ENCODE measurements at places on chromosomes 12 and 14. TPM values are rescaled to one million over a fixed set of nuclear protein-coding genes. Genes with fewer than 3 reads are reported as not detected.

- no peak for DNase-seq
Observed at GRCh38 chr14:81802341-81802740, 268.7 kb upstream of the SEL1L start.

DNA sequence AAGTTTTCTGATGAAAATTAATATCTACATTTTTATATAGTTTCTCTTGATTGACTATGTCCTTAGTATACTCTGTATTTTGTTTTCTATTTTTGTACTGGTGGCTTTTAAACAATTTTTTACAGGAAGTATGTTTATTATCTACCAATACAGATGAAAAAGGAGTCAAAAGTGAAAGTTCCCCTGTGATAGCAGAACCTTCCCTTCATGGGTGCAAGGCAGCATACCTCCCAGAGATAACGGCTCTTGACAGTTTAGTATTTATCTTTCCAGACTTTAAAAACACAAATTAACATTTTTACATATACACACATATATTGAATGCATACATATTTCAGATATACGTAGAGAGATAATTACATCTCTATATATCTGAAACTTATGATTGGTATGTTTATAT lies 17.1 kb upstream of the FAM234B start:
- DNase-seq, result no peak

- DNase-seq, result no peak
Observed at GRCh38 chr14:87045246-87045645, 947.7 kb downstream of the GALC start.

OR11H6 gene
- total RNA-seq, result not detected

SYNDIG1L gene
- not detected for total RNA-seq

SLC24A4 gene
- not detected for total RNA-seq

- DNase-seq, result no peak
Observed at GRCh38 chr12:120214626-120215356, 13.9 kb upstream of the RPLP0 start.

PIK3C2G gene
- not detected for total RNA-seq

RBP5 gene
- not detected for total RNA-seq

DNA sequence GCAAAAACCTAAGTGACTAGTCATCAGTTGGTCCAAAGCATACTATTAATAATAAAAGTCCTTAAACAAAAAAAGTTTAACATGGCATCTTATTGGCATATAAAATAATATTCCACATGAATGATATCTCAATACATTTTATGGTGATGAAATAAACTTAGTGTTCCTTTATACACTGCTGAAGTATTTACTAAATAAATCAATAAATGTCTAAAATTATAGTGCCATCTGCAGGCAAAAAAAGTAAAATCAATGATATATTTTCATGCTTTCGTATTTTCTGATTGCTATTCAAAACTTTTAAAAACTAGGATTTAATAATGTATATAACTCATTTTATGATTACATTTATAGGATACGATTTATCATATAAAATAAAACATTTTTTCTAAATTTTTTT lies 30.5 kb downstream of the PUS7L start:
- DNase-seq, result no peak

DNA sequence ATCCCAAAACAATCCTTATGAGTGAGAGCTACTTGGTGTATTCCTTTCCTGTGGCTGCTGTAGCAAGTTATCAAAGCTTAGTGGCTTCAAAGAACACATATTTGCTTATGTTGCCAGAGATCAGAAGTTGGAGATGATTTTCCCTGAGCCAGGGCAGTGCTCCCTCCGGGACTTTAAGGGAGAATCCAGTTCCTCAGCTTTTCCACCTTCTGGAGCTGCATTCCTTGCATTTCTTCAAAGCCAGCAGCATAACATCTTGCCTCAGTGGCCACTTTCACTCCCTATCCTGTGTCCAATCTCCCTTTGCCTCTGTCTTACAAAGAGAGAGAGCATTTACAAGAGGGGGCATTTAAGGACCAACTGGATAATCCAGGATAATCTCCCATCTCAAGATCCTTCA lies 33.7 kb downstream of the P2RX7 start:
- DNase-seq, result no peak

- no peak for DNase-seq
Observed at GRCh38 chr12:128425666-128426331, 158.8 kb downstream of the TMEM132C start.

LTA4H gene
- 156 TPM for total RNA-seq

DNA sequence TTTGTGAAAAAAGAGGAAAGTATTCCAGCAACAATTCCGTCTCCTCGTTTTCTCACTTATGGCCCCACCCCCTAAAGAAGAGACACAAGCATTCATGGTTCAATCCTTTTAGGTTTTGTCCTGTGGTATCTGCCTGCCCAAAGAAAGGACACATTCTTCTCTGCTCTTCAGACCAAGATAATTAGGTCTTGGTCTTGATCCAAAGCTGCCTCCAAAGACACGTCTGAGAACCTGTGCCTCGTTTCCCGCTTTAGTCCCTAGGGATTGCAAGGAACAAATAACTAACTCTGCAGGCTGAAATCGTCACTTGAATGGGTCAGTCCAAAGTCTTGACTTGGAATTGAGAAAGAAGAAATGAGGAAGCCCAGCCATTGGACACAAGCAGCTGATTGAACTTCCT lies 202.7 kb upstream of the FAR2 start:
- DNase-seq, result no peak

FIGNL2 gene
- 0.54 TPM for total RNA-seq

DNA sequence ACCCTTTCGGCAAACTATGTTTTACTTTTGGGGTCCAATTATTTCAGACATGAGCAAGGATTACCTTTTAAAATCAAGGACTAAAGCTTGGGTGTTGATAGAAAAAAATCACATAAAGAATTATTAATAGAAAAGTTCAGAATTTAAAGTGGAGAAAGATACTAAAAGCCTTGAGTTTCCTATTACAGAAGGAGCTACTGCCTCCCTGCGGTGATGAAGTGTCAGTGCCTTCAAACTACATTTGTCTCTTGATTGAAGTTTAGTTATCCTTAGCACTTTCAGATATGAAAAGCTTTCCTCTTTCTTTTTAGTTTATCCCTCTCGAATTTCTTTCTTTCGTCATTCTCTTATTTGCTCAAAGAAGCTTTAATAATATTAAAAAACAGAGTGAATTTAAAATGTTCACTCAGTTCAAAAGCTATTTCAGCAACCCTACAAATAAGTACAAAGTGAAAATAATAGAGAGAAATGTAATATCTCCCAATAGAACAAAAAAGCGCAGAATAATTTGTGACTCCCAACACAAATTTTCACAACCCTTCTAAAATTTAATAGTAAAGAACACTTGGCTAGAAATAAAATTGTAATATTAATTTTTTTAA lies 87.6 kb downstream of the SEC23A start:
- DNase-seq, result no peak

GRCh38 chr14:104431929-104432541 lies 147.5 kb upstream of the C14orf180 start:
- no peak for DNase-seq

FGD6 gene
- 1.8 TPM for total RNA-seq

IFNG-AS1 gene
- total RNA-seq, result 1.9 TPM

- DNase-seq, result no peak
Observed at GRCh38 chr12:26941215-26941594, 2.9 kb downstream of the FGFR1OP2 start.

DNA sequence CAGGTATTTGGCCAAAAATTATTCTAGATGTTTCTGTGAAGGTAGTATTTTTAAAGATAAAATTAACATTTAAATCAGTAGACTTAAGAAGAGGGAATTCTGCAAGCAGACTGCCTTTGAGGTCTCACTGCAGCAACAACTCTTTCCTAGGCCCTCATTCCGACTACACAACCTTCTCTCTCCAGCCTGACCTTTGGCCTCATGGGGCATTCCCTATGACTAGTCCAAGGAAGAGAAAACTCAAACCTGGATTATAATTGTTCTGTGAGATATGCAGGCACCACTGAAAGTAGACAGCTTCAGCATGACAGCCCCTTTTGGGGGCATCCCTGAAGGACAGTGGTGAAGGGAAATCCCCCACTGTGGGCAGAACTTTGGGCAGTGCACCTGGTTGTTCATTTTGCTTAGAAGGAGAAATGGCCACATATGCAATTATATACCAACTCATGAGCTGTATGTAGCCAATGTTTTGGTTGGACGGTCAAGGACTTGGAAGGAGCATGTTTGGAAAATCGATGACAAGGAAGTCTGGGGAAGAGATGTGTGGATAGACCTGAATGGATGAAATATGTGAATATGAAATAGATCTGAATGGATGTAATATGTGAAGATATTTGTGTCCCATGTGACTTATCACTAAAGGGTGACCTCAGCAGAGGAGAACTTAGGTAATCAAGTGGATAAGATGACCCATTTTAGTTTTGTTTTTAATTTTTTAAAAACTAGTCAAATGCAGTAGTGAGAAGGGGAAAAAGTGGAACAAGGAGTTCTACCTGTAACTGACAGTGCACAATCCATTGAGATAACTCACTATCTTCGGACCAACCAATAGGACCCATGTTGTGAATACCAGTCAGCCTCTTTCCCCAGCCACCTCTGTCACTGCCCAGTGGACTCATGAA lies 233.3 kb upstream of the FOXN3 start:
- no peak for DNase-seq

- DNase-seq, result no peak
Observed at GRCh38 chr14:105578070-105578469, 51.7 kb downstream of the TMEM121 start.

DNA sequence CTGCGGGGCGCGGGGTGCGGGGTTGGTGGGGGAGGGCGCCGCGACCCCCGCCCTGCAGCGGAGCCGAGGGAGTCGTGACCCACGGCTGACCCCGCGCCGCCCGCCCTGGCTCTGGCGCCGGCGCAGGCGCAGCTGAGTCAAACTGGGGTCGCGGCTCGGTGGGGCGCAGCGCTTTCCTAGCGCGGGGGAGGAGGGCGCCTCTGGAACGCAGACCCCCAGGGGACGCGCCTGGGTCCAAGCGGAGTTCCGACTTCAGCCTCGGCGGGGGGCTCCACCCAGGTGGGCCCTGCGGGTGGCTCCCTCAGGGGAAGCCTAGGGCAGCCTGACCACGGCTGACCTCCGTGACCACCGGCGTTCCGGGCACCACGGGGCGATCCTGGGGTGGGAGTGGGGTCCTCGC lies 467 bp upstream of the ANHX start:
- DNase-seq, result no peak

DNA sequence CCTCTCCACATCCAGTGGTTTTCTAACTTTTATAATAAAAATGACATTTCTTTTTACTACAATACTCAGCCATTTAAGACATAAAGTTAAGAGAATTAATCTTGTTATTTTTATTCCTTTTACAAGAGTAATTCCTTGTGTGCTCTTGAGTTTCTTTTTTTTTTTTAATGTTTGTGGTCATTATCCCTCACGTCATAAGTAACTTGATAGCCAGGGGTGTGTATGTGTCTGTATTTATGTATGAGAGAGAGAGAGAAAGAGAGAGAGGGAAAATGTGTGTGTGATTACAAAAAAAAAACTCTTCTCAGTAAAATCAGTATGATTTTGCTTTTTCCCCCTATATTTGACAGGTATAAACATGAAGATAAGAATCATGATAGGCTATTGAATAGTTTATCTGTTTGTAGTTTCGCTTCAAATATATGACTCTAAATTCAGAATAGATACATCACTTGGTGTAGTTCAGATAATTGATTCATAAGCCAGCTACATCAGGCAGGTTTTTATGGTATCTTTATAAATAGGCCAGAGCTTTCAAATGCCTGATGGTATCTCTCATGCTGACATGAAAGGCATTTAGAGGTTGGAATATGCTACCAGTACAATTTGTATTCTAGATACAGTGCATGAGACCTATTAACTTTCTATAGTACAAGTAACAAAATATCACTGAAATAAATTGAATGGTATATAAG lies 34.9 kb downstream of the RERGL start:
- DNase-seq, result no peak

GRCh38 chr14:92501891-92502351 lies 11.7 kb upstream of the RIN3 start:
- no peak for DNase-seq

WNT1 gene
- total RNA-seq, result not detected

DNA sequence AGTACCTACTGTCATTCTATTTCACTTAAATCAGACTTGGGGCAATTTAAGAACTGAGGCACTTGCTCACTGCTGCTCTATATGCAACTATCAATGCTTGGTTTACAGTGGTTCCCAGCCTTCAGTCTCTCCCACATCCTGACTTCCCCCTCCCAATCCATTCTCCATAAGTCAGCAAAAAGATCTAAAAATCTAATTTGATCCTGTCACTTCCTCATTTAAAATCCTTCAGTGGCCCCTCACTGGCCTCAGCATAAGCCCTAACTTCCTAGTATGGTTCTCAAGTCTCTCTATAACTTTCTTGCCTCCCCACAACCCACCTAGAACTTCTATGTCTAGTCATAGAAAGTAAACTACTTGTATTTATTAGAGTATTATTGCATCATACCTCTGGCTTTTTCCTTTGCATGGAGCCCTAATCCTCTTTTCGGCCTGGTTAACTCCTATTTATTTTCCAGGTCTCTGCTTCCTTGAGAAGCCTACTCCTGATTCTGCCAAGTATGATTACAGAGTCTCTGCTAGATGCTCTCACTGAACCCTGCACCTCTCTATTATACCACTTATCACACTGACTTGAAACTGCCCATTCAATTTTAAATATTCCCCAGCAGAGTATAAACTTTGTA lies 130.6 kb downstream of the RALGAPA1 start:
- no peak for DNase-seq
